A549 treated with RU486 at 1 μM for 4 hours (cell line): ENCODE measurements at places on chromosomes 6 and 20. TPM values are rescaled to one million over a fixed set of nuclear protein-coding genes. Genes with fewer than 3 reads are reported as not detected.

Gene GSTA2
- not detected in 5 replicates for total RNA-seq

Gene MAS1
- total RNA-seq: not detected in 5 replicates

Gene NR2E1
- total RNA-seq: 0.03 TPM in 1 of 5 replicates, not detected in the others

Gene RGL2
- total RNA-seq: 11.0 to 13.8 TPM (median 13.4 TPM) in 5 replicates

Gene F13A1
- not detected in 5 replicates for total RNA-seq

Gene LY6G6C
- total RNA-seq: 0.20 TPM in 1 of 5 replicates, not detected in the others
